ENCODE measurements at places on chromosomes 16 and 17. TPM values are rescaled to one million over a fixed set of nuclear protein-coding genes. Genes with fewer than 3 reads are reported as not detected.

Gene NOS2
- total RNA-seq = 0.57 TPM

Gene SPATA32
- not detected for total RNA-seq

Gene CTRL
- 0.69 TPM for total RNA-seq

Gene TP53TG3D
- not detected for total RNA-seq

Gene LAT
- 12.5 TPM for total RNA-seq

Gene KRT24
- 0.31 TPM for total RNA-seq

Gene CDRT4
- 8.0 TPM for total RNA-seq

Gene GRAPL
- 10.7 TPM for total RNA-seq

Gene OSGIN1
- 6.3 TPM for total RNA-seq

Gene FBF1
- total RNA-seq = 11.5 TPM

Gene CCL23
- total RNA-seq = 18.1 TPM

Gene MT1F
- 53.3 TPM for total RNA-seq

Gene SPNS3
- 1.4 TPM for total RNA-seq

Gene KATNB1
- 14.5 TPM for total RNA-seq

Gene NUDT21
- 117 TPM for total RNA-seq

Gene KRT20
- total RNA-seq = not detected

Gene CCDC43
- 20.3 TPM for total RNA-seq

Gene METRNL
- 61.5 TPM for total RNA-seq

Gene CCL8
- not detected for total RNA-seq

Gene CORO7
- 50.1 TPM for total RNA-seq

Gene LPO
- total RNA-seq = not detected

Gene MT1G
- total RNA-seq = 33.6 TPM

Gene KRTAP17-1
- total RNA-seq = not detected

Gene BCL6B
- 33.3 TPM for total RNA-seq

Gene C1QL1
- 0.76 TPM for total RNA-seq

Gene AGRP
- total RNA-seq = not detected

Gene C17orf100
- total RNA-seq = 3.4 TPM

Gene GLIS2
- total RNA-seq = 68.7 TPM

Gene CBFA2T3
- total RNA-seq = 8.0 TPM

Gene ST6GALNAC1
- total RNA-seq = 0.31 TPM

Gene TK1
- 12.7 TPM for total RNA-seq

Gene LITAFD
- total RNA-seq = not detected

Gene KRTAP3-2
- not detected for total RNA-seq

Gene NLK
- total RNA-seq = 31.3 TPM

Gene ICAM2
- total RNA-seq = 38.8 TPM

Gene NDE1
- total RNA-seq = 31.7 TPM

Gene TMEM231
- 13.7 TPM for total RNA-seq

Gene OTOP2
- not detected for total RNA-seq

Data from kidney (tissue), 22 donors.